ENCODE measurements at places on chromosomes 12 and 14. TPM values are rescaled to one million over a fixed set of nuclear protein-coding genes. Genes with fewer than 3 reads are reported as not detected.

DNA sequence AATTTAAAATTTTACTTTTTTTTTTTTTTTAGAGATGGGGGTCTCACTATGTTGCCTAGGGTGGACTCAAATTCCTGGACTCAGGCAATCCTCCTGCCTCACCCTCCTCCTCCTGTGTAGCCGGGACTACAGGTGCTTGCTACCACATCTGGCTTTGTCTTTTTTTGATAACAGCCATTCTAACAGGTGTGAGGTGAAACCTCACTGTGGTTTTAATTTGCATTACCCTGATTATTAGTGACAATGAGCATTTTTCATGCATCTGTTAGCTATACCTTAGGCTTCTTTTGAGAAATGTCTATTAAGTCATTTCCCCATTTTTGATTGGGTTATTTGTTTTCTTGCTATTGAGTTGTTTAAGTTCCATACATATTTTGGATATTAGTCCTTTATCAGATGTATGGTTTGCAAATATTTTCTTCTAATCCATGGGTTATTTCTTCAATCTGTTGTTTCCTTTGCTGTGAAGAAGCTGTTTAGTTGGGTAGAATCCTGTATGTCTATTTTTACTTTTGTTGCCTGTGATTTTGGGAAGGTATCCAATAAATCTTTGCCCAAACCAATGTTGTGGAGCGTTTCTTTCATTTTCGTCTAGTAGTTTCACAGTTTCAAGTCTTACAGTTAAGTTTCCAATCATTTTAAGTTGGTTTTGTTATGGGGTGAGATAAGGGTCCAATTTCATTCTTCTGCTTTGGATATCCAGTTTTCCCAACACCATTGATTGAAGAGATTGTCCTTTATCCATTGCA, 86.1 kb downstream of the MYF5 start:
- DNase-seq, result no peak

The LRTM2 gene
- not detected for total RNA-seq

The TROAP gene
- total RNA-seq, result 1.4 TPM

The SLC6A13 gene
- not detected for total RNA-seq

The ARHGAP9 gene
- 27.3 TPM for total RNA-seq

DNA sequence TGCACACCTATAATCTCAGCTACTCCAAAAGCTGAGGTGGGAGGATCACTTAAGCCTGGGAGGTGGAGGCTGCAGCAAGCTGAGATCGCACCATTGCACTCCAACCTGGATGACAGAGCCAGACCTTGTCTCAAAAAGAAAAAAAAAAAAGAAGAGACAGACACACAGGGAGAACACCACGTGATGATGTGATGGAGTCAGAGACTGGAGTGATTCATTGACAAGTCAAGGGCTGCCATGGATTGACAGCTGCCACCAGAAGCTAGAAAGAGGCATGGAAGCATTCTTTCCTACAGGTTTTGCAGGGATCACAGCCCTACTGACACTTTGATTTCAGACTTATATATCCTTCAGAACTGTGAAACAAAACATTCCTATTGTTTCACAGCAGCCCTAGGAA, 3.5 kb upstream of the HCFC2 start:
- DNase-seq, result no peak

DNA sequence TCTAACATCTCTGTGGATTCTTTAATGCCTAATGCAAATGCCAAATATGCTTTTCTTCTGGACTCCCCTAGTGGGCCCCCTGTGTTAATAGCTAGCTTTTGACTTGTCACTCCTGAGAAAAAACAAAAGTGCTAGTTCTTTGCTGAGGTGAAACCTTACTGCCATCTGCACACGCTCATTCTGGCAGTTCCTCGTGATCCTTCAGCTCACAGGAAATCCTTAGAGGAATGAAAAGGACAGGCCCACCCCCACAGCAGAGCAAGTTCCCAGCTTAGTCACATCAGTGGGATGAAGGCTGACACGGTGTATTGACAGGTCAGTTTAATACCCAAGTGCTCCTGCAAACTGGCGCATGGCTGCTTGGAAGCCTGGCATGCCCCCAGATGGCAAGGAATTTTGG, 165.1 kb upstream of the ATP2B1 start:
- DNase-seq, result no peak

DNA sequence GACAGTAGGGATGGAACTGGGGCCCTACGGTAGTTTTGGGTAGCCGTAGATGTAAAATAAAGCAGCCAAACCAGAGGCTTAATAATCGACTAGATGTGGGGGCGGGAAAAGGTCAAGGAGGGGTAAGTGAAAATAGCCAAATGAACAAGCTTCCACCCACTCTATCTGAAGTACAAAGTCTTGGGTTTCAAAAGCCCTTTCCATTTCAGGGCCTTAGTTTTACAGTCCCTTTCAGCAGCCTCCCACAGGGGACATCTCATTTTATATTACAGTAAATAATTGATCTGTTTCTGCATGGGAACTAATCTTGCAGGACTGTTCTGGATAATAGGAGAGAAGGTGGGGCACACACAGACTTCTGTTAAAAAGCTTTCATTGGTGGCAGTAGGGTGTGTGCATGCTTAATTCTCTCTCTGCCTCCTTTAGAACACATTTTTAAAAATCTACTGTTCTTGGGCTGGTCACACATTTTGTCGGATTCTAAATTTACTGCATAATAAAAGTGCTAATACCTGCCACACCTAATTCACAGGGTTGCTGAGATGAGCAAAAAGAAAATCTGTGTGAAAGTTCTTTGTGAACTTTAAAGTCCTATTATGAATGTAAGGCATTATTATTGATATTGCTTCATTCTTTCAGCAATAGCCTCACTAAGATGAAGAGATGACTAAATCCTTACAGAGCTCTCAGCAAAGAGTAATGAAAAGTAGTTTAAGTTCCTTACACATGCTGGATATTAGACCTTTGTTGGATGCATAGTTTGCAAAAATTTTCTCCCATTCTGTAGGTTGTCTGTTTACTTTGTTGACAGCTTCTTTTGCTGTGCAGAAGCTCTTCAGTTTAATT, 104.6 kb downstream of the ITPR2 start:
- no peak for DNase-seq

DNA sequence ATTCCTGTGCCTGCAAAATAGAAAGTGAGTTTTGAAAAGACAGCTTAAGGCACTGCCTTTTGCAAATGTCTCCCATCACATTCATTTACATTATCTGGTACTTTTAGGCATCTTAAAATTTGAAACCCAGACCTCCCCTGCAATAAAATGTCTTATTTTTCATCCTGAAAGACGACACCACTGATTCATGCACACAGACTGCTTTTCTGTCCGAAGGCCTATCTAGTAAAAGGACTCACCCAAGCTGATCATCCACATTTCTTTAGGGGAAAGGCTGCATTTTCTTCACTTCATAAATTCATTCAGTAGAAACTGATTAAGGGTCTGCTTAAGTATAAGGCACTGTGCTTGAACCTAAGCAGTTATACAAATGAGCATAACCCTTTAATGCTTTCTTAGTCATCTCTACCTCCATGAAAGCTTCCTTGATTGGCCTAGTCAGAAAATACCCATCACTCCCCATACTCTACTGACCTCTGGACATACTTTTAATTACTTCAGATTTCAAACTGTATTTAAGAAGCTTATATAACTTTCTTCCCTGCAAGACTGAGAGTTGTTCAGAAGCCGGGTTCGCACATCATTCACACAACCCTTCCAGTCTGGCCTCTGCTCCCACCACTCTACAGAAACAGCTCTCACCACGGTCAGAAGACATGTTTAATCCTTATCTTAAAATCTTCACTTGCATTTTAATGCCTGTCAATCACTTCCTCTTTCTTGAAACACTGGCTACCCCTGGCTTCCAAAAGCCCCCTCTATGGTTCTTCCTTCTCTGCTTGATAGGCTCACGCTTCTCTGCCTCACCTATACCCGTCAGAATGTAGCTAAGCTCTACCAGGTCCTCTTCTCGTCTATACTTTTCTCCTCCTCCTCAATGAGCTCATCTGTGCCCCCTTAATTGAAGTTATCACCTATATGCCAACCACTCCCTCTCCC, 288.6 kb downstream of the MED13L start:
- DNase-seq, result no peak

The PCBP2 gene
- total RNA-seq, result 492 TPM

The ADAMTS20 gene
- not detected for total RNA-seq

- peak; percentile 19 for DNase-seq
Measured at GRCh38 chr12:65121049-65121955, at the start of gene WIF1. TSS of gene WIF1 (minus strand) at chr12:65121305. CDS start at chr12:65121191, 114 bp downstream.

- DNase-seq, result no peak
Measured at GRCh38 chr14:53409969-53410368, 256.8 kb upstream of the DDHD1 start.

- no peak for DNase-seq
Measured at GRCh38 chr14:88195676-88196075, 127.4 kb downstream of the KCNK10 start.

- DNase-seq, result no peak
Measured at GRCh38 chr14:68308726-68309520, 483.9 kb downstream of the ZFP36L1 start.

- no peak for DNase-seq
Measured at GRCh38 chr14:53192052-53192760, 39.1 kb upstream of the DDHD1 start.

DNA sequence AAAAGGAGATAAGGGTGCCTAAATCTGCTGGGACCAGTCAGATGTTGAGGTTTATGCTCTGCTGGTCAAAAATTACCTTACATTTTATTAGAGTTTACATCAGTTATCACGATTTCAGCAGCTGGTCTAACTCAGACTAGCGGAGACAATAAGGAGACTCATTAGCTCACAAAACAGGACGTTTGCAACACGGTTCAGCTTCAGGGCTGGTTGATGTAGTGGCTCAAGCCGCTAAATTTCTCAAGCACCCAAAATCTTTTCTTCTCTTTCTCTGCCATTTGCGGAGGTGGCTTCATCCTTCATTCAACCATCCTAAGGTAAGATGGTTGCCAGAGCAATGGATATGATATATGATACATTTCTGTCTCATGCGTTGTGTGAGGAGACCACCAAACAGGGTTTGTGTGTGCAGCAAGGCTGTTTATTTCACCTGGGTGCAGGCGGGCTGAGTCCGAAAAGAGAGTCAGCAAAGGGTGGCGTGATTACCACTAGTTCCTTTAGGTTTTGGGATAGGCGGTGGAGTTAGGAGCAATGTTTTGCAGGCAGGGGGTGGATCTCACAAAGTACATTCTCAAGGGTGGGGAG, 30.3 kb upstream of the CLIP1 start:
- DNase-seq, result no peak

The OR6C2 gene
- total RNA-seq, result 0.60 TPM

The MIPOL1 gene
- 10.2 TPM for total RNA-seq

- no peak for DNase-seq
Measured at GRCh38 chr14:90940318-90940962, 120.0 kb downstream of the RPS6KA5 start.

DNA sequence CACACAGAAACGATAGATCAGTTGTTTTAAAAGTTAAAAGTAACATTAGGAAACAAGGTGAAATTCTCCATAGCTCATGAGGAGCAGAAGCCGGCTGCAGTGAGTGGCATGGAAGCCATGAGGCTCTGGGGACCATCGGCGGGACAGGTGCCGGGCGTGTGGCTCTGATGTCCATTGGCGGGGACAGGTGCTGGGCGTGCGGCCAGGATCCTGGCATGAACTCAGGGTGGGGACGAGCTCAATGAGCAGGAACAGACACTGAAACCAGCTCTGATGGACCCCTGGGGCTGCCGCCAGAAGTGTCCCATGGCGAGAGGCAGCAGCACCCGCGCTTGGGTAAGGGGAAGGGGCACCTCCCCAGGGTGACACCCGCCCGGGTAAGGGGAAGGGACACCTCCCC, 75.1 kb downstream of the NOC4L start:
- no peak for DNase-seq

DNA sequence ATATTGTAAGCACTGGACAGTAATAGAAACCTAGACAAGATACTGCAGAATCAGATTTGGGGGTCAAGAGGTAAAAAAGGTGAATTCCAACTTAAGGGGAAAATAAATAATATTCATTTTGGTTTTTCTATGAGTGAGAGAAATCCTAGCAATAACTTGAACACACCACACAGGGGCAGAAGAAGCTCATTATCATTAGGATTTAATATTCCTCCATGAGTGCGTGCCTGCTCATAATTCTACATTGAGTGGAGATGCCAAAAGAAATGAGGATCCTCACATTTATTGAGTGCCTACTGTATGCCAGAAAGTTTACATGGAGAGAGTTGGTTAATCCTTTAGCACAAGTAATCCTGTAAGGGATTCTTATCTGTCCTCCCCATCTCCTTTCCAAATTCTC, 40.5 kb upstream of the C14orf132 start:
- DNase-seq, result no peak

DNA sequence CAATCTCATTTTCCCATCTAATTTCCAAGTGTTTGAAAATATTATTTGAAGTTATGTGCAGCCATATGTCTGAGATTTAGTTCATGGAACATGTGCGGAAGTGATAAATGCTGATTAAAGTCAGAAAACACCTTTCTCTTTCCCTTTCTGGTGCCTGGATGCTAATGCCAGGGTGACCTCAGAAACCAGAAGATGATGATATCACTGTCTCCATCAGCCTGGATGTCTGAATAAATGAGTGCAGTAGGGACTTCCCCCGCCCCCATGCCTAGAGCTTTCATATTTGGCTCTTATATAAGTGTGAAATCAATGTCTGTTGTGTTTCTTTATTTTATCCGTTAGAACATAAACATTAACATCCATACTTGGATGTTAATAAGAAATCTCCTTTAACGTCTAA, 261.9 kb upstream of the LRIG3 start:
- DNase-seq, result no peak

DNA sequence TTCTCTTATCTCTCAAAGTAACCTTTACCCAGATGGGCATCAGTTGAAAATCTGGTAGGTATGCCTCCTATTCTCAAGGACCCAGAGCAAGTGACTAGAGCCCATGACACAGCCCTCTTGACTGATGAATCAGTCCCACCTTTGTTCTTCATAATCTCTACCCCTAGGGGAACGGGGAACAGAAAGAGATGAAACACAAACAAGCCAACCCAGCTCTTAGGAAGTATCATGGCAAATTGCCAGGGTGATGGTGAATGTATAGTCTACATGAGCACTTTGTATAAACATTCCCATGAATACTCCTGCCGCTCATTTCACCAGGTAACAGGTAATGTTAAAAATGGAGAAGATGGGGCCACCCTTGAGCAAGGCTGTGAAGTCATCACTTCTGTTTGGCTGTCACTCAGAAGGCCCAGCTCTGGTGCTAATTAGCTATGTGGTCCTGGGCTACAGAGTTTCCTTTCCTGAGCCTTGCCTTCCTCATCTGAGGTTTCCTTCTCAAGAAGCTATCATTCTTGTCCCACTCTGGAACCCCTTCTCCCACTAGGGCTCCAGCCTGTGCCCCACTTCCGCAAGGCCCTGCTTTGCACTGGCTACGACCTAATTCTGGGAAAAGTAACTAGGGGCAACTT, 161.7 kb downstream of the ANO2 start:
- DNase-seq, result no peak

GRCh38 chr12:79707830-79708229, 17.1 kb upstream of the PAWR start:
- DNase-seq, result no peak

GRCh38 chr12:29581631-29582030, 84.1 kb upstream of the OVCH1 start:
- no peak for DNase-seq

The FGF23 gene
- total RNA-seq, result not detected

- no peak for DNase-seq
Measured at GRCh38 chr14:75579882-75580281, 1.5 kb downstream of the FLVCR2 start.

The HOXC12 gene
- total RNA-seq, result not detected

The NUMB gene
- total RNA-seq, result 92.2 TPM

The LYZ gene
- 2.0 TPM for total RNA-seq

Measured in transverse colon (tissue), 4 donors.